ENCODE measurements at places on chromosomes 5 and 9.

DNA sequence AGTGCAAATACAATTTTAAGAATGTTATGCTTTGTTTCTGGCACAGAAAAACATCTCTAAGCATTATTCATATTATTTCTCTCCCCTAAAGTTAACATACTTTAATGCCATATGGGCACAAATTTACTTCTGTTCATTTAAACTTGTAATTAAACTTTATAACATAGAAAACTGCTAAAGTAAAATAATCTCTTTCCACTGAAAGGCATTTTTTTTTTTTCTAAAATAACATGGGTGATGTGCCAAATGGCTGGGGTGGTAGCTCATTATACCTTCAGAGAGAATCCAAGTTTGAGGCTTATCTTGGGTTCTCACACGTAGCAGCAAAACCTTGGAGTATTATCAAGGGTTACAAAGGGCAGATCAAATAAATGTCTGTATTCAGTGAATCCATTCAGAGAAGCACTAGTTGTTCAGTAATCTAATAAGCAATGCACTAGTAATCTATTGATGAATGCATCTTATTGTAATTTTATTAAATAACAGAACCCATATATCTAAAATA, 257.6 kb upstream of the POU5F2 start:
- DNase-seq = no peak

GRCh38 chr5:148452499-148453193, 68.9 kb downstream of the FBXO38 start:
- DNase-seq = no peak

GRCh38 chr5:41345295-41345694, 132.0 kb upstream of the C6 start:
- DNase-seq = no peak

- no peak for DNase-seq
These were observed 243.8 kb downstream of the CEMIP2 start for GRCh38 chr9:71524516-71524915.

DNA sequence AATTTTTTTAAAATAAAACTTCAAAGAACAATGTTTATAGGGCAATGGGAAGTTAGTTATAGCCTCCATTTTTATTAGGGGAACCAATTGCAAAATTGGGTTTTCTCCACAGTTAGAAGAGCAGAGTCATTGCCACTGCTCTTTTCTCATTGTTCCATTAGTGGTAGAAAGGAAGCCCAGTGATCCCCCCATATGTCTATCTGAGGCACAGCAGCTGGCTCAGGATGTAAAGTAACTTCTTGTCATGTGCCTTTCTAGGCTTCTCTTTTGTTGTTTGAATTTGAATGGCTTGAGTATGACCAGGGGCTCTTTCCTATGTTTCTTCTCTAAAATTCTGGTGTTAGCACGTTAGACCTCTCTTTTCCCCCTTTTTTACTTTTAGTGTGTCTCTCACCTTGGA, 61.2 kb downstream of the UBAP1 start:
- DNase-seq = no peak

- DNase-seq = no peak
These were observed 347.0 kb upstream of the ADAMTSL1 start for GRCh38 chr9:18126831-18127498.

DNA sequence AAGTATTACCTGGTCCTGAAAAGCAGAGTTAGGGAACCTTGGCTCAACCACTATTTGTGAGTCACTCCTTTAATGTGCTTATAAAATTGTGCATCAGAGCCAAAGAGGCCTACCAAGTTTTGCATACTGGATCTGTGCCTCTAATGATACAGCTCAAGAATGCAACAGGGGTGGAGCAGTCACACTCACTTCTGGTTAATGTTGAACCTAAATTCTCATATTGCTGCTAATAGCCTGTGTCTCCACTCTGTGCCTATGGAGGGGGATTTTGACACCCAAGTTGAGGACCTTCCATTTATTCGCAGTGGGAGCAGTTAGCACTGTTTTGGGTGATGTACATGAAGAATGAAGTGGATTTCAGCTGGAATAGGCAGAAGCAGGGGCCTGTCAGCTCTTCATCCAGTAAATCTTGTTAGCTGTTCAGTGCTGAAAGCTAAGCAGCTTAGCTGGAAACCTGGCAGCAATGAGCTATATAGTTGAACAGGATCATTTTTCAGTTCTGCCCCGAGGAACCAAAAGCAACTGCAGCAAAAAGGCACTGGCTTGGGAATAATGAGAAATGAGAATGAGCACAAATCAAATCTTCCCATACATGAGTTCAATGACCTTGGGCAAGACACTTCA, 9.7 kb downstream of the SH3TC2 start:
- DNase-seq = no peak

- no peak for DNase-seq
These were observed 325.6 kb downstream of the TRPM3 start for GRCh38 chr9:70795841-70796240.

DNA sequence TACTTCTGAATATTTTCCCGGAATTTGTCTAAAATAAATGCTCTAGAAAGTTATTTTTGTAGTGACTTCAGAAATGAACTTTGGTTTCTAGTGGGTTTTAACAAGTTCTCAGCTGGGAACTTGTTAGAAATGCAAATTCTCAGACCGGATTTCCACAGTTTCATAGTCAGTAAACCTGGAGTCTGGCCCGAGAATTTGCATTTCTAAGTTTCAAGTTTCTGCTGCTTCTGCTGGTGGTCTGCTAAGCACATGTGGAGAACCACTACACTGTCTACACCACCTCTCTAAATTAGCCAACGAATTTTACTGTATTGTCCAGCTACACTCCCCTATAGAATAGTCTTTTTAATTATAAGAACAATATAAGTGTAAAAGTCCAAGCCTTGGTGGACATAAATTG, 208.0 kb downstream of the CHSY3 start:
- DNase-seq = no peak

DNA sequence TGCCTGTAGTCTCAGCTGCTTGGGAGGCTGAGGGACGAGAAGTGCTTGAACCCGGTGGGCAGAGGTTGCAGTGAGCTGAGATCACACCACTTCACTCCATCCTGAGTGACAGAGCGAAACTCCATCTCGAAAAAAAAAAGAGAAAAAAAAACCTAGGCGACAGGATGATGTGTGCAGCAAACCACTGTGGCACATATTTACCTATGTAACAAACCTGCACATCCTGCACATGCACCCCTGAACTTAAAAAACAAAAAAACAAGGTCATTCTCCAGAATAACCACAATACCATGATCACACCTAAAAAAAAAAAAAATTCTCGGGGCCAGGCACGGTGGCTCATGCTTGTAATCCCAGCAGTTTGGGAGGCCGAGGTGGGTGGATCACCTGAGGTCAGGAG, 7.5 kb upstream of the DOLPP1 start:
- no peak for DNase-seq

DNA sequence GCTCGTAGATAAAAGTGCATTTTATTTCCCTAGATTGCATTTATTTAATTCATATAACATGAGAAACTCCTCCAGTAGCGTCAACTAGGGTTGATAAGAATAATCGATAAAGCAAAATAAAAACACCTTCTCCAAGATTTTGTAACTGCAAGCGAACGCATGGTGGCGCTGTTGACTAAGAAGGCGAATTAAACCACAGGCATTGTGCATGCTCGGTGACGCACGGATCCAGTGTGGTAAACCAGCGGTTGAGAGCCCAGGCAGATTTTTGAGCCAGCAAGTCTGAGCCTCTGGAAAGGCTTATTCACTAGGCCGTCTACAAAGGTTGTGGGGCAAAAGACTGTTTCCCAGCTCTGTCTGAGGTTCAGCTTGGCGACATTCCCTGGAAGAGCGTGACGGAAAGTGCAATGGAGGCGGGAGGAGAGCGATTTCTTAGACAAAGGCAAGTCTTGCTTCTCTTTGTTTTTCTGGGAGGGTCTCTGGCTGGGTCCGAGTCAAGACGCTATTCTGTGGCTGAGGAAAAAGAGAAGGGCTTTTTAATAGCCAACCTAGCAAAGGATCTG, at the start of gene PCDHB3:
Gene PCDHB3, plus strand, starts transcription at position 231 of the 563 bp plus-strand sequence. Its CDS starts 177 bp downstream, at position 408.
- no peak for DNase-seq

DNA sequence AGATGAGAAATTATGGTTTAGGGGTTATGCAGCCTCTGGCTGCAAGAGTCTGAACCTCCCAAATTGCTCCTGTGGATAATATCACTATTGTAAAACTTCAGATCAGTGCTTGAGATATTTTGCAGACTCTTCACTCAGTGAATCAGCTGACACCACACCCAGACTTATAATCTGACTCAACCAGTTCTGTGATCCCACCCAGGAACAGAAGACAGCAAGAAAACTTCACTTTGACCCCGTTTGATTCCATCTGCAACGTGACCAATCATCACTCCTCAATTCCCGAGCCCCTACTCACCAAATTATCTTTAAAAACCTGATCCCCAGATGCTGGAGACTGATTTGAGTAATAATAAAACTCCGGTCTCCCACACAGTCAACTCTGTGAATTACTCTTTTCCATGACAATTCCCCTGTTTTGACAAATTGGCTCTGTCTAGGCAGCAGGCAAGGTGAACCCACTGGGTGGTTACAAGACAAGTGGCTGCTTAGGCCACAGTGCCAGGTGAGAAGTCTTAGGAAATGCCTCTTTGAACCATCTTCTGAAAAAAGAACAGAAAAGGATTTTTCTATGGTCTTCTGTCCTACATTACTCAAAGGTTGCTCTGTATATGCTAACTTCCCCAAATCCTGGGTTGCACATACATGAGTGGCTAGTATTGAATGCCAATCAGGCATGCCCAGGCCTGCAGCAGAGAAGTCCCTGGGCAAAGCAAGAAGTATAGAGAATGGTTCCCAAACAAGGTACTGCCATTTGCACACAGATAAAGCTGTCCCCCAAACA, 588.0 kb downstream of the PRELID2 start:
- DNase-seq = no peak

- DNase-seq = no peak
These were observed 33.0 kb upstream of the SLC25A51 start for GRCh38 chr9:37936965-37937364.

GRCh38 chr9:123883634-123884033, 46.3 kb downstream of the DENND1A start:
- no peak for DNase-seq

Data from NCI-H2081 treated with DMSO at 0.1 percent for 48 hours (cell line).